B cell (primary cell): ENCODE measurements at places on chromosomes 6 and 20.

- H3K36me3 ChIP-seq, result no peaks in the 10 kb centered on the region
- H3K27ac ChIP-seq, result no peak overlapping the region
These were observed 510.8 kb upstream of the POU3F2 start for GRCh38 chr6:98323605-98324004.

- no peaks in the 10 kb centered on the region for H3K36me3 ChIP-seq
- peak; percentile 76 for DNase-seq
- H3K27ac ChIP-seq, result no peak overlapping the region
- no peak overlapping the region for H3K4me3 ChIP-seq
- no peaks in the 10 kb centered on the region for H3K27me3 ChIP-seq
These were observed 4.7 kb upstream of the MRGBP start for GRCh38 chr20:62791301-62792181.

- no peaks in the 10 kb centered on the region for H3K4me1 ChIP-seq
- H3K27me3 ChIP-seq, result no peaks in the 10 kb centered on the region
- no peak overlapping the region for H3K4me3 ChIP-seq
- H3K36me3 ChIP-seq, result no peaks in the 10 kb centered on the region
- no peak for DNase-seq
These were observed 209.4 kb upstream of the LRFN2 start for GRCh38 chr6:40796260-40797221.

GRCh38 chr20:61429458-61430227 is 177.6 kb downstream of the CDH4 start:
- no peaks in the 10 kb centered on the region for H3K4me1 ChIP-seq
- DNase-seq, result no peak
- H3K36me3 ChIP-seq, result no peaks in the 10 kb centered on the region
- no peak overlapping the region for H3K27ac ChIP-seq

DNA sequence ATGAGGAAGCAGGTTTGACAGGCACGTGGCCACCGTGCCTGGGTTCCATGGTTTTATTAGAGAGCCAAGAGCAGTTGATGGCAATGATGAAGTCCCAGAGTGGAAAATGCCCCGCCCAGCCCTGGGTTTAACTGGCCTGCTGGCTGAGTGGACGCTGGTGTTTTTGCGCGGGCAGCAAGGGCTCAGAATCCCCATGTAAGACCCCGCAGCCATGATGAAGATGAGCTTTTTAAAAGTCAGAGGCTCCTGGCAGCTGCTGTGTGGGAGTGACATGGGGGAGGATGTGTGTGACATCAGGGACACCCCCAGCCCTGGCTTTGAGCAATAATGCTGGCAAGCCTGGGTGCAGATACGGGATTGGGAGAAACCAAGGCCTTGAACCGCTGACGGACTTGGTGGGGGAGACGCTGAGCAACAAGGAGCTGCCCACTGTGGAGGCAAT is 33.0 kb upstream of the SLCO4A1 start:
- H3K4me3 ChIP-seq, result no peak overlapping the region
- no peak overlapping the region for H3K27ac ChIP-seq
- H3K4me1 ChIP-seq, result peaks cover 39% of the 10 kb centered on the region
- no peaks in the 10 kb centered on the region for H3K36me3 ChIP-seq
- no peak for DNase-seq
- no peaks in the 10 kb centered on the region for H3K27me3 ChIP-seq

GRCh38 chr6:169501128-169501527 is 200.7 kb downstream of the WDR27 start:
- DNase-seq, result no peak
- no peaks in the 10 kb centered on the region for H3K36me3 ChIP-seq
- no peaks in the 10 kb centered on the region for H3K4me1 ChIP-seq

DNA sequence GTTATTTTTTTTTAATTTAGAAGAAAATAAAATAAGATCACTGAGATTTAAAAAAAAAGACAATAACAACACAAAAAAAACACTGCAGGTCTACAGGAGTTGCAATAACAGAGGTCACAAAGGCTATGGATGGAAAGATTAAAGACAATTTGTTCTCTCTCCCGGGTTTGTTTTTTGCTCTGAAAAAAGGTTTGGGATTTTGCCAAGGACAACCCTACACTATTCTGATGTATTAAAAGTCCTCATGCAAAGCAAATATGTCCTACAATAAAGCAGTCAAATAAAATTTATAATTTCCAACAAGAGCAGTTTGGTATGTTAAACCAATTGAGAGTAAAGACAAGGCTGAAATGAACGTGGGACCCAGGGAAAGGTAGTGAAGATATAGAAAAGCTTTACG is 55.6 kb downstream of the PTPRK start:
- no peak for DNase-seq
- no peak overlapping the region for H3K4me3 ChIP-seq
- H3K4me1 ChIP-seq, result no peaks in the 10 kb centered on the region
- H3K27me3 ChIP-seq, result no peaks in the 10 kb centered on the region

GRCh38 chr6:46940433-46941226 is 18.9 kb upstream of the ADGRF5 start:
- no peaks in the 10 kb centered on the region for H3K36me3 ChIP-seq
- no peaks in the 10 kb centered on the region for H3K27me3 ChIP-seq
- DNase-seq, result no peak
- H3K4me3 ChIP-seq, result no peak overlapping the region
- no peak overlapping the region for H3K27ac ChIP-seq

GRCh38 chr20:32139947-32140346 is 30.4 kb downstream of the TM9SF4 start:
- no peaks in the 10 kb centered on the region for H3K27me3 ChIP-seq
- H3K27ac ChIP-seq, result no peak overlapping the region
- H3K36me3 ChIP-seq, result peaks cover 86% of the 10 kb centered on the region
- no peak for DNase-seq
- no peaks in the 10 kb centered on the region for H3K4me1 ChIP-seq

DNA sequence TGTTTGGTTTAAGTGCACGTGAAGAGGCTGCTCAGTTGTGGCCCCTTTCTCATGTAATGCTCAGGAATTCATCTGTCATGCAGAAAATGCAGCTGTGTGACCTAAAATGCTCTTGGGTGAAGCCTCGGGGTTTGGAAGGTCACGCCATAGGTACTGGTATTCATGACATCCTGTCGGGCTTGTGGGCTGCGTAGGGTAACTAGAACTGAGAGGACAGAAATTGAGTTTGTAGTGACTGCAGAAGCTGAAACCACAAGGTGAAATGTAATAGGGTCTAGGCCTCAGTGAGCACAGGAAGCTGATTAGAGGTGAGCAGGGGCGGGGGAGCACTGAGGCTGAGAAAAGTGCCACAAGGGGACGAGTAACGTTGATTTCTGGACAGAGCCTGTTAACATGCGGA is 128.8 kb downstream of the SOBP start:
- DNase-seq, result peak; percentile 64
- peaks cover 45% of the 10 kb centered on the region for H3K4me1 ChIP-seq
- H3K27me3 ChIP-seq, result no peaks in the 10 kb centered on the region

DNA sequence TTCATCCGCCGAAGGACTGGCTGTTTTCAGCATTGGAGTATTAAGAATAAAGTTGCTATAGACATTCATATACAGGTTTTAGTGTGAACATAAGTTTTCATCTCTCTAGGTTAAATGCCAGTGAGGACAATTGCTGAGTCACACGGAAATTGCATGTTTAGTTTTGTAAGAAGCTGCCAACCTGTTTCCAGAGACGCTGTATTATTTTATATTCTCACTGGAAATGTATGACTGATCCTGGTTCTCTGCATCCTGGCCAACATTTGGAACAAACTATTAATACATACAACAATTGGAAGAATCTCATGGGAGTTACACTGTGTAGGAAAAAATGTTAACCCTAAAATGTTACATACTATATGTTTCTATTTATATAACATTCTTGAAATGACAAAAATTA is 16.7 kb upstream of the TGM6 start:
- no peaks in the 10 kb centered on the region for H3K4me1 ChIP-seq
- H3K36me3 ChIP-seq, result no peaks in the 10 kb centered on the region
- H3K27ac ChIP-seq, result no peak overlapping the region

GRCh38 chr6:43934183-43934802 is 164.3 kb downstream of the VEGFA start:
- H3K4me1 ChIP-seq, result no peaks in the 10 kb centered on the region
- H3K36me3 ChIP-seq, result no peaks in the 10 kb centered on the region
- no peak for DNase-seq
- no peaks in the 10 kb centered on the region for H3K27me3 ChIP-seq
- no peak overlapping the region for H3K27ac ChIP-seq
- H3K4me3 ChIP-seq, result no peak overlapping the region

DNA sequence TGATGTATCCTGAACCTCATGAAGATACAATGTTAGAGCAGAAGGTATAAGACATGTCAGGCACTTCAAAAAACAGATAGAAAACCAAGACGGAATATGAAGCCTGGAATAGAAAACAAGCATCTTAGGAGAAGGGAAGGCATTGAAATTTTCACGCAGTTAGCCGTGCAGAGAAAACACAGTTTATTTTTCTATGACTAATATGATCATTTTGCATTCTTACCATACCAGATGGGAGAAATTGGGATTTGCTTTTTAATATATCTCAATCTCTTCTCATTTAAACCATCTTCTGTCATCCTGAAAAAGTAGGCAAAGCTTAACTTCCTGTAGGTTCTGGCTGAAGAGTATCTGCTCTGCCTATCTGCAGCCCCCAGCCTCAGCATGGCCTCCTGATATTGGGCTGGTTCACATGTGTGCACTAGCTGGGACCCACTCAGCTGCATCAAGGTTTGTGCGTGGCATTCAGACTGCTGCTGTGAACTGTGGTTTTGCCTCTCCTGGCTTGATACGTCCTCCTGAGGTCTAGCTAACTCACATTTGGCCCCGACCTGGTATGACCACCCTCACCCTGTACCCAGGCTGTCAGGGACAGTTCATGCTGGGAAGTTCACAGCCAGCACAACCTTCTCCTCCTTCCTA is 392.5 kb upstream of the SASH1 start:
- no peaks in the 10 kb centered on the region for H3K36me3 ChIP-seq
- DNase-seq, result no peak
- H3K4me1 ChIP-seq, result no peaks in the 10 kb centered on the region
- no peaks in the 10 kb centered on the region for H3K27me3 ChIP-seq
- no peak overlapping the region for H3K27ac ChIP-seq
- no peak overlapping the region for H3K4me3 ChIP-seq

DNA sequence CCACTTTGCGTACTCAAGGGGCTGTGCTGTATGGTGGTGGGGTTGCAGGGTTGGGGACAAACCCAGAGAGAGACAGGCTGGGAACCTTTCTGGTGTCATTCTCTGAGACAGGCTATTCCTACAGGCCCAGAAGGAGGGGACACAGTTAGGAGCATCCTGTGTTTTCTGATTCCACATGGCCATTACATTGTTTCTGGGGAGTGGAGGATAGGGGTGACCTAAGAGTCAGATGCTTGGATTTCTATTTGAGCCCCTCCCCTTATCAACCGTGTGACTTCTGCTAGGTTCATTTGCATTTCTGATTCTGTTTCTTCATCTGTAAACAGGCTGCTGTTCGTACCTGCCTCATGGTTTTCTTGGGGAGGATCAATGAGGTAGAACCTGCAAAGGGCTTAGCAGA is 29.4 kb upstream of the EPB41L1 start:
- no peak overlapping the region for H3K4me3 ChIP-seq
- H3K27me3 ChIP-seq, result no peaks in the 10 kb centered on the region
- H3K36me3 ChIP-seq, result no peaks in the 10 kb centered on the region
- H3K4me1 ChIP-seq, result peaks cover 8% of the 10 kb centered on the region

GRCh38 chr20:9458138-9458796 is 56.1 kb upstream of the LAMP5 start:
- peaks cover 4% of the 10 kb centered on the region for H3K4me1 ChIP-seq
- H3K4me3 ChIP-seq, result no peak overlapping the region
- no peak overlapping the region for H3K27ac ChIP-seq
- H3K36me3 ChIP-seq, result no peaks in the 10 kb centered on the region

- H3K4me3 ChIP-seq, result no peak overlapping the region
- no peaks in the 10 kb centered on the region for H3K4me1 ChIP-seq
- H3K36me3 ChIP-seq, result no peaks in the 10 kb centered on the region
- no peak overlapping the region for H3K27ac ChIP-seq
- DNase-seq, result no peak
- no peaks in the 10 kb centered on the region for H3K27me3 ChIP-seq
These were observed 637.7 kb upstream of the CITED2 start for GRCh38 chr6:140012150-140012549.

DNA sequence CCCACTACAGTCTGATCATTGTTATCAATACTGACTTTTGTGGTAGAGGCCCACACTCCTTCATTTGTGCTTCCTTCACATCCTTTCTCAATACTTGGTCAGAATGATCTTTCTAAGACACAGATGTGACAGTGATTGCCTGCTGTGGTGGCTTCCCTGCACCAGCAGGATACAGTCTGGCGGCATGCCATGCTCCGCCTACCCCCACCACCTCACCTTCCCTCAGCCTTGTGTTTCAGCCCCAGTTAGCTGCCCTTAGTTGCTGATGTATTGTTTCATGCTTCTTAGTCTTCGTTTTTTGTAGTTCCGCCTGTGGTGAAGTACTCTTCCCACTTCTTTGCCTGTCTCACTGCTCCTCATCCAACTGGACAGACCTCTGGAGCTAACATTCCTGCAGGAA is 10.9 kb downstream of the LRRC1 start:
- no peak overlapping the region for H3K4me3 ChIP-seq
- no peaks in the 10 kb centered on the region for H3K36me3 ChIP-seq
- H3K27ac ChIP-seq, result no peak overlapping the region
- H3K27me3 ChIP-seq, result no peaks in the 10 kb centered on the region
- peaks cover 5% of the 10 kb centered on the region for H3K4me1 ChIP-seq
- no peak for DNase-seq

DNA sequence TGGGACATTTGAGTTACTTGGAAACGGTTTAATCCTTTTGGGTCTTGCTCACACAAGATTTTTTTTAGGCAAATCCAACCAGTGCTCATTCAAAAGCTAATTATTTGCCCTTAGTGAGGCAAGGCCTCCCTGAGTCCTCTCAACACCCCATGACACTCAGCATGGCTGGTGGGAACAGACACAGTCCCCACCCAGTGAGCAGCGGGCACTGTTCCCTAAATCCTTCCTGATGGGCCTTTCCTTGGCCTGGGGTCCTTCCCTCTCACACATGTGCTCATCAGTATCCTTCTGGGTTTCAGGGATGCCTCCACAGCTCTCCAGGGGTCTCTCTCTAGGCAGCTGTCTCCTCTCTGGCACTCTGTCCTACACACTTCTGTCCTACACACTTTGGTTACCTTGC is 28.0 kb downstream of the PLAGL2 start:
- no peaks in the 10 kb centered on the region for H3K27me3 ChIP-seq
- H3K36me3 ChIP-seq, result no peaks in the 10 kb centered on the region

DNA sequence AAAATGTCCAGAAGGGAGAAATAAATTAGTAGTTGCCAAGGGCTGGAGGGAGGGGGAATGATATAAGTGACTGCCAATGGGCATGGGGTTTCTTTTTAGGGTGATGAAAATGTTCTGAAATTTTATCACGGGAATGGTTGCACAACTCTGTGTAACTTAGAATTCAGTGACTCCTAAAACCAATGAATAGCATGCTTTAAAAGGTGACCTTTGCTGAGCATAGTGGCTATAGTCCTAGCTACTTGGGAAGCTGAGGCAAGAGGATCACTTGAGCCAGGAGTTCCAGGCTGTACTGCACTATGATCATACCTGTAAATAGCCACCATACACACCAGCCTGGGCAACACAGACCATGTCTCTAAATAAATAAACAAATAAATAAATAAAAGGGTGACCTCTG is 109.0 kb downstream of the ATG5 start:
- DNase-seq, result no peak
- H3K4me1 ChIP-seq, result peaks cover 7% of the 10 kb centered on the region
- no peak overlapping the region for H3K4me3 ChIP-seq
- H3K36me3 ChIP-seq, result no peaks in the 10 kb centered on the region

- no peak overlapping the region for H3K27ac ChIP-seq
- no peaks in the 10 kb centered on the region for H3K4me1 ChIP-seq
- no peaks in the 10 kb centered on the region for H3K36me3 ChIP-seq
- H3K27me3 ChIP-seq, result no peaks in the 10 kb centered on the region
- DNase-seq, result no peak
These were observed 87.1 kb upstream of the SULF2 start for GRCh38 chr20:47872341-47872740.

GRCh38 chr20:6055161-6055783 is 1.4 kb upstream of the LRRN4 start:
- no peak for DNase-seq
- no peak overlapping the region for H3K4me3 ChIP-seq
- H3K27ac ChIP-seq, result no peak overlapping the region
